Calu3 (cell line): ENCODE measurements at places on chromosomes 4 and X. TPM values are rescaled to one million over a fixed set of nuclear protein-coding genes. Genes with fewer than 3 reads are reported as not detected.

Gene ELOVL6
- total RNA-seq, result 26.1 and 31.3 TPM in 2 replicates

DNA sequence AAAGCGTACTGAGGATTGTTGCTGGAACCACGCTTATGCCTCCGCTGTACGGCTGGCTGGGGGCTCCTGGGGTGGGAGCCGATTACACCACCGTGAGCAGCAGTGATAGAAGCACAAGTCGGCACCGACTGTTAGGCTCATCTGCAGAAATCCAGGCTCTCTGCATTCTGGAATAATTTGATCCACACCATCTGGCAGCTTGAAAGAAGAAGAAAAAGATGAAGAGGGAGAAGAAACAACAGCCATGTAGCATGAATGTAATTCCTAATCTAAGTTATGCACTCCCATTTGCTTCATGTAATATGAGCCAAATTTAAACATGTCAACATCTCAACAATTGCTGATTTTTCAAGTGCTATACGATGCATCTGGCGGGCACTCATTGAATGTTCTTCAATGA, 84.6 kb upstream of the DHX15 start:
- DNase-seq, result no peak

Gene SPANXN3
- not detected in 2 replicates for total RNA-seq

Gene IQCM
- total RNA-seq, result not detected in 2 replicates

- no peak for DNase-seq
Measured at GRCh38 chr4:128385683-128386304, 98.2 kb upstream of the PGRMC2 start.

Gene SFRP2
- not detected in 2 replicates for total RNA-seq

DNA sequence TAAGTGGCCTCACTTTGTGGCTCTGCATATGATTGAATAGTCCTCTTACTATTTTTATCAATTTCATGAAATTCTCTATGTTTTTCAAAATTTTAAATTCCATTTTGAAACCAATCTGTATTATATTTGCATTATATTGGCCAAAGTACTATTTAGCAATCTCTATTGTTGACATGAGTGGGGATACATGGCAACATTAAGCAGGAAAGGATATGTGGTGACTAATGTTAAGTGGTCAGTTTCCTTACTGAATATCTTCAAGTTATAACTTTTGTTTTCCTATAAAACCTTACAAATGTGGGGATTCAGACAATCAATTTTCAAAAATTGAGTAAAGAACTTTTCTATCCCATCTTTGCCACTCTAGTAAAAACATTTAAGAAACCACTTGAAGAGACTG, 10.2 kb downstream of the BBS7 start:
- no peak for DNase-seq

Gene GYG2
- 6.9 and 9.0 TPM in 2 replicates for total RNA-seq

Gene AGTR2
- total RNA-seq, result not detected in 2 replicates

GRCh38 chrX:150036181-150036580, 97.9 kb upstream of the EOLA2 start:
- DNase-seq, result peak; percentile 59

Gene FABP2
- total RNA-seq, result not detected in 2 replicates

GRCh38 chr4:73272816-73273215, 14.2 kb upstream of the ANKRD17 start:
- no peak for DNase-seq

- peak; percentile 50 for DNase-seq
Measured at GRCh38 chrX:39477762-39478120, 620.0 kb downstream of the BCOR start.

- DNase-seq, result no peak
Measured at GRCh38 chr4:109861916-109862511, 14.1 kb downstream of the LRIT3 start.

Gene ZNF141
- total RNA-seq, result 18.0 and 18.1 TPM in 2 replicates

Gene EFHC2
- 0.95 and 1.7 TPM in 2 replicates for total RNA-seq

GRCh38 chr4:159899596-159899995, 796.7 kb downstream of the RAPGEF2 start:
- DNase-seq, result no peak

- DNase-seq, result no peak
Measured at GRCh38 chr4:70187216-70187615, 8.3 kb upstream of the ODAM start.

GRCh38 chr4:38385093-38386004, 278.6 kb upstream of the KLF3 start:
- DNase-seq, result peak; percentile 49

- DNase-seq, result no peak
Measured at GRCh38 chrX:1265086-1265485, 3.5 kb upstream of the CSF2RA start.

GRCh38 chrX:72351606-72352334, 46.1 kb upstream of the CITED1 start:
- no peak for DNase-seq

Gene PAGE5
- not detected in 2 replicates for total RNA-seq

Gene SPATA4
- total RNA-seq, result not detected in 2 replicates

Gene SPANXA2
- total RNA-seq, result not detected in 2 replicates

DNA sequence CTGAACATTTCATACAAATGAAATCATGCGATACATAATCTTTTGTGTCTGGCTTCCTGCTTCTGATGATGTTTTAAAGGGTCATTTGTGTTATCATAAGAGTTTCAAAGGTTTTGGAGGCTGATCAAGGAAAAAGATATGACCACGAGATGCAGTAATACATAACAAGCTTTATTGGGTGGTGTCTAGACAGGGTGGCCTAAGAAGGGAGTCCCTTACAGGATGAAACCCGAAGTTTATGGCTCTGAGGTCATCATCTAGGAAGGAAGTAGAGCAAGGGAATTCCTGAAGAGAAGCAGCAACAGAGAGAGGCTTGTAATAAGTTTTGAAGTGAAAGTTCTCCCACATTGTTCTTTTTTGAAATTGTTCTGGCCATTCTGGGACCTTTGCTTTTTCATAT, 40.8 kb upstream of the SOD3 start:
- DNase-seq, result no peak

- no peak for DNase-seq
Measured at GRCh38 chrX:153593811-153594500, 5.0 kb downstream of the CCNQ start.

GRCh38 chr4:2296631-2297601, 35.0 kb upstream of the MXD4 start:
- no peak for DNase-seq

Gene GRIA3
- total RNA-seq, result not detected in 2 replicates

DNA sequence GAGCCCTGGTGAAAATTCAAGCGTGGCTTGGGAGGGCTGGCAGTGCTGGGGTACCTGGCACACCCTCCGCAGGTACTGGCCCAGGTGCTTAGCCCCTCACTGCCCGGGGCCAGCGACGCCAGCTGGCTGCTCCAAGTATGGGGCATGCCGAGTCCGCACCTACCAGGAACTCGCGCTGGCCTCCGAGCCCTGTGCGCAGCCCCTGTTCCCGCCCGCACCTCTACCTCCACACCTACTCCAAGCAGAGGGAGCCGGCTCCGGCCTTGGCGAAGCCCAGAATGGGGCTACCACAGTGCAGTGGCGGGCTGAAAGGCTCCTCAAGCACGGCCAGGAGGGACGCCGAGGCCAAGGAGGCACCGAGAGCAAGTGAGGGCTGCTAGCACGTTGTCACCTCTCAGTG, 14.9 kb upstream of the DHX15 start:
- DNase-seq, result no peak

Gene PNMA3
- not detected in 2 replicates for total RNA-seq

GRCh38 chr4:118114720-118115119, 80.4 kb downstream of the NDST3 start:
- DNase-seq, result no peak

- DNase-seq, result no peak
Measured at GRCh38 chr4:110055158-110055768, 142.6 kb downstream of the EGF start.

Gene PHOX2B
- total RNA-seq, result not detected in 2 replicates

GRCh38 chrX:85379174-85379907, at the start of gene POF1B:
POF1B (minus strand) TSS chrX:85379665; CDS start chrX:85379454, 211 bp downstream.
- DNase-seq, result peak; percentile 74

Gene NPY5R
- total RNA-seq, result 1.2 and 1.3 TPM in 2 replicates

Gene PDGFC
- 52.1 and 64.5 TPM in 2 replicates for total RNA-seq

Gene FRMD7
- total RNA-seq, result not detected in 2 replicates

GRCh38 chrX:152821145-152821765, 9.3 kb downstream of the CETN2 start:
- DNase-seq, result peak; percentile 69

Gene FAM47E
- 0.57 and 1.1 TPM in 2 replicates for total RNA-seq

GRCh38 chr4:76374798-76375197, 46.1 kb downstream of the CCDC158 start:
- DNase-seq, result no peak

DNA sequence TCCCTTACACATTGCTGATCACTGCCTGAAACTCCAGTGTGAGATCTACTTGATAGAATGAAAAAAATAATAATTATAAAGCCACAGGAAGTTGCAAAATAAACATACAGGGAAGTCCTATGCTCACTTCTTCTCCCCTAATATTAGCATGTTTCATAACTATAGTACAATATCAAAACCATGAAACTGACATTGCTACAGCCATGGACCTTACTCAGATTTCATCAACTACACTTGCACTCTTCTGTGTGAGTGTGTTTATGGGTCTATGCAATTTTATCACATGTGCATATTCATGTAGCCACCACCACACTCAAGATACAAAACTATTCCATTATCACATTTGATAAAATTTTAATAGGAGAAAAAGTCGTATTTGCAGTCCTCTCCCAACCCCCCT, 57.3 kb downstream of the SPINK2 start:
- no peak for DNase-seq
